Neuronal stem cell (in vitro differentiated cells): ENCODE measurements at places on chromosomes 16 and 17.

GRCh38 chr17:35747540-35748017 is 5.5 kb downstream of the GAS2L2 start:
- peak; percentile 71 for DNase-seq

GRCh38 chr17:47253541-47254402 is at the start of gene ITGB3:
ITGB3 (plus strand) TSS chr17:47253827; CDS start chr17:47253862, 35 bp downstream.
- DNase-seq = peak; percentile 65

DNA sequence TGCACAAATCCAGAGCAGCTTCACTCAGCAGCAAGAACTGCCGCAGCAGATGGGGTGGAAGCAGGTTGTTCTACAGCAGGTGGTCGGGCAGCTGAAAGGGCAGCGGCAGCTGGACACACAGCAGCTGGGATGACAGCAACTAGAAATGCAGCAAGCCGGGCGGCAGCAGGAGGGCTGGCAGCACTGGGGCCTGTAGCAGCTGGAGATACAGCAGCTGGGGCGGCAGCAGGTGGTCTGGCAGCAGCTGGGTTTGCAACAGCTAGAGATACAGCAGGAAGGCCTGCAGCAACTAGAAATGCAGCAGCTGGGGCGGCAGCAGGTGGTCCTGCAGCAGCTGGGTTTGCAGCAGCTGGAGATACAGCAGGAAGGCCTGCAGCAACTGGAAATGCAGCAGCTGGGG is 460 bp downstream of the KRTAP4-3 start:
- no peak for DNase-seq

- DNase-seq = no peak
These were observed 22.6 kb downstream of the SLC39A11 start for GRCh38 chr17:73069841-73070240.

DNA sequence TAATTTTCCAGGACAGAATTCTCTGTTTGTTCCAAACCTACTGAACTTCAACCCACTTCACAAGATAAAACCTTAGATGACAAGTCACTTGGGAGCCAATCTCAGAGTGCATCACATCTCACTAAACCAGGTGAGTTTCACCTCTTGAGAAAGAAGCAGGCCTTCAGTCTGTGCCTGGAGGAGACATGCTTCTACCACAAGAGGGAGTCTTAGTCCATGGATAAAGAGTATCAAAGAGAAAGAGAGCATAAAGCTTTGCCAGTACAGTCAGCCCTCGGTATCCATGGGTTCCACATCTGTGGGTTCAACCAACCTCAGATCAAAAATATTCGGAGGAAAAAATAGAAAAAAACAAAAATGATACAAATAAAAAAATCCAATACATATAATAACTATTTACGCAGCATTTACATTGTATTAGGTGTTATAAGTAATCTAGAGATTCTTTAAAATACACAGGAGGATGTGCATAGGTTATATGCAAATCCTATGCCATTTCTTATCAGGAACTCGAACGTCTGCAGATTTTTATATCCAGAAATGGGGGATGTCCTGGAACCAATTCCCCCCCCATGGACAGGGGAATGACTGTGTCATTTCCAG is 37.7 kb downstream of the DUSP14 start:
- peak; percentile 14 for DNase-seq

DNA sequence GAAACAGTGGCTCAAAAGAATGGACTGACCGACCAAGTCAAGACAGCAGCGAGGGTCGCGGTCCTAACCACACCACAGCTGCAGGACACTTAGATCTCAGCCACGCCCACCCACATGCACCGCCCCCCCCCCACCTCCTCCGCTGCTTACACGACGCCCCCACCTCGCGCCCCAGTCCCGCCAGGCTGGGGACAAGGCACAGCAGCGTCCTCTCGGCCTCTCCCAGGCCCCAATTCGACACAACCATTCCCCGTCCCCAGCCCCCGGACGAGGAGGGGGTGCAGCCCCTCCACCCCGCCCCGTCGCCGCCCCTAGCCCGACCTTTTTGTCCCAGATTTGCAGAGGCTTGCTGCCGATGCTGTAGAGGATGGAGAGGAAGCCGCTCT is 477 bp downstream of the CFAP20 start:
- no peak for DNase-seq

DNA sequence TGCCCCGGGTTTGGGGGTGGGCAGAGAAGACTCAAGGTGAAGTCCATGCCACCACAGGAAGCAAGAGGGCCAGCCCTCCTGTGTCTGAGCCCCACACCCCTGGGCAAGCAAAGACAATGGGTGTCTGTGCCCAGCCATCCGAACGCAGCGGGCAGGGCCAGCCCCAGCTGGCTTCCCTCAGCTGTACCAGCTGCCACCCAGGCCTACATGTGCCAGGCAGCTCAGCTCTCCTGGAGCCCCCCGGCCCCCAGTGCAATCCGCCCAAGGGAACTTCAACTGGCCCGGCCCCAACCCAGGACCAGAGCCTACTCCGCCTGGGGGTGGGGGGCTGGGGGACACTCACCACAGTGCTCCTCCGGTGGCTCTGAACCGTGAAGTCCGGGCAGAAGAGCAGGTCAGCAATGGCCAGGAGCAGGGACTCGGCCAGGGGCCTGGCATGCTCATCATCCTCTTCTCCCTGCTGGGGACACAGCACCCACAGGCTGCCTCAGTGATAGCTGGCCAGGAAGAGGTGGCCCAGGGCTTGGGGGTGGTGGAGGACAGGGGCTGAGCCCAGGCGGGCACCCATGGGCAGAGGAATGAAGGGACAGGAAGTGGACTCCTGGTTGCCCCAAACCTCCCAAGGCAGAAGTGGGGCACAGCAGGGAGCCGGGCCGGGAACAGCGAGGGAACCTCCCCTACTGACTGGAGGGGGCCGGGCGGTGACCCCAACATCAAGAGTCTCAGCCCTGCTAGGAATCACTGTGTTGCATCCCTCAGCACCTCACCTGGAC is 9.8 kb downstream of the HID1 start:
- no peak for DNase-seq

DNA sequence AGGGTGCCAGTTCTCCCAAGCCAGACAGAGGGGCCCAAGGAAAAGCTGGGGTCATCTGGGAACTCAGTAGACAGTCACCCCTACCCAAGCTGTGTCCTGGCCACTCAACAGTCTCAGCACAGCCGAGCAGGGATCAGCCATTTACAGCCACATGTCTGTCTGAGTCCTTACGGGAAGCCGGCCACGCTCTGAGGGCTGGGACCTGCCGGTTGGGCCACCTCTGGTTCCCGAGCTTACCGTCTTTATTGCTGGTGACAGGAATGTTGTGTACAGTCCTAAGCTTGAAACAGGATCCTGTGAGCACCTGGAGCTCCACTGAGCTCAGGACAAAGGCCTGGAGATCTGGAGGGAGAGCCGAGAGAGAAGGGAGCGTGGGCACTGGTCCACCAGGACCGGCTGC is 59.8 kb downstream of the TIMM22 start:
- no peak for DNase-seq

- no peak for DNase-seq
These were observed 38.7 kb upstream of the STH start for GRCh38 chr17:45960311-45960710.

DNA sequence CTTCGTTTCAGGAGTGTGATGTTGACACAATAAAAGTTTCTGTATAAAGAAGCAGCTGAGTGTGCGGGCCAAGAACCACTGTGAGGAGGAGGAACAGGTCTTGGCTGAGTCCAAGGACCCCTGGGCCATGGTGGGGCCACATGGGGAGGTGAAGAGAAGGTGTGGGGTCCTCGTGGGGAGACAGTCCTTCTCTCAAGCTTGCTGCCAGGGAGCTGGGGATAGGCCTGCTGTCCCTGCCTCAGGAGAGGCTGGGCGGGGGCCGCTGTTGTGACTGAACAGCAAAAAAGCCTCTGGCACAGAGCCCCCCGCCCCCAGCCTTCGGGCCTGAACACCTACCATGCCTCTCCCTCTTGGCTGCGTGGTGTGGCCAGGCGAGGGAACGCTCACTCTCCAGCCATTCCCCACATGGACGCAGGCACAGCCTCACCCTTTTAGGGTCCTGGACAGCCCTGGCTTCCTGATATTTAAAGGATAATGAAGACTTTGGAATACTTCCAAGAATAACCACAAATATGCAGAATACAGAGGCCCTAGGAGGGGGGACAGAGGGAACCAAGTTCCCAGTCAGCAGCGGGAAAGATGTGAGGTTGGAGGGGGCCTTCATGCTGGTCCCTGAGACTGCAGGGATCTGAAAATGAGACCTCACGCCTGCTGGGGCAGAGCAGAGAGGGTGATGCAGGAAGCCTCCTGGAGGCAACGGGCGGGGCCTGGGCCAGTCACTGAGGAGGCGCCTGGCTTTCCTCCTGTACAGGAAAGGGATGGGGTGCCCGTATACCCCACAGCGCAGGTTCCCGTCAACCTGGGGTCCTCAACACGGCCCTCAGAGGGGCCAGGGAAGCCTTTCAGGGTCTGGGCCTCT is 100.0 kb upstream of the CREBBP start:
- DNase-seq = no peak

DNA sequence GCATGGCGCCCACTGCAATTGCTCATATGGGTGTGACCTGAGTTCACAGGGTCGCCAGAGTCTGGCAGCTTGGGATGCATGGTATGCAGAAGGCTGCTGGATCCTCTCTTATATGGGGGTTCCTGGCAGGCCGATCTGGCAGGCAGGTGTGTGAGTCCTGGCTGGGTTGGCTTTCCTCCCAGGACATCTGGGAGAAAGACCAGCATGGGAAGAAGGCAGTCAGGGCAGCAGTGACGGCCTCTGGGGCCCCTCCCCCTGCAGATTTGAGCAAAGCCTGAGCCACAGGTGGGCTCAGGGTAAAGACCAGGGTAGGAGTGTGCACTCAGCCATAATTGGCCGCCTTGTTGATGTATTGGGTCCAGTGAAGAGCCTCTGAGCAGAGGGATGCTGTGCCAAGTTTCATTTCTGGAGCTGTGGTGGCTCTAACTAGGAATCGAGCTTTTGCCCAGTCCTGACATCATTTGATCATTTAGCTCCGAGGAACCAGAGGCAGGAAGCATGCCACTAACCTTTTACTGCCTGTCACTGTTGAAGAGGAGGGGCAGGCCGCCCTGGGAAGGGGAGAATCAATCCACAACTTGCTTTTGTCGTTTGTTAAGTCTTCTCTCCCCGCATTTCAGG is 174.3 kb downstream of the CCDC182 start:
- no peak for DNase-seq

DNA sequence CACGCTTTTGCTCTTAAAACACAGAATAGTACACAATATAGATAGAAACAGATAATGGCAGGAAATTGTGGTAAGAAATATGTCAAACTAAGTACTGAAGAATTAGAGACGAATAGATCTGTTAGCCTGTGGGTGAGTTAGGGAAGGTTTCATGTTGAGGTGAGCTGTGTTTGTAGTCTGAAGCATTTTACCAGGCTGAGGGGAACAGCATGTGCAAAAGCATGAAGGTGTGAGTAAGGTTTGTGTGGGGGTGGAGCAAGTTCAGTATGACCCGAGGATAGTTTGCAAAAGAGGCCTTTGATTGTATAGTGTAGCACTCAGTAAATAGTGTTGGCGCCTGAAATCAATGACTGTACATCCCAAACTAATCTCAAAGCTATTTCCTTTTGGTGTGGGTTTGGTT is 13.8 kb downstream of the IGSF6 start:
- DNase-seq = no peak

DNA sequence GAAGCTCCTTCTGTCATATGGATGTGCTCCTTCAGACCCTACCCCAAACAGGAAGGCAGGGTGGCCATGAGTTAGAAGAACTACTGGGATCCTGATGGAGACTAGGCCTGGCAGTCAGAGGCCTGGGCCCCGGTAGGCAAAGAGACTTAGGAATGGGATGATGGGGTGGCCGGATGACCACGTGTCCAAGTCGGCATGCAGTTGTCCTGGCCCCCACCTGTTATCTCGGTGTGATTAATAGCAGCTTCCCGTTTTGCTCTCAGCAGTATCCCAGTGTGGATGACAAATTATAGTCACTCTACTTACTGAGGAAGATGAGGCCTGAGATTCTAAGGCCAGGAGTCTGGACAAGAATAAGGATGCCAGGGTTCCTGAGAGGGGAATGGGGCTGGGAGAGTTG is 1.5 kb downstream of the TNFSF12 start:
- no peak for DNase-seq

GRCh38 chr17:64001091-64001579 is 3.0 kb downstream of the PRR29 start:
- DNase-seq = no peak

- no peak for DNase-seq
These were observed 371.9 kb downstream of the HS3ST3B1 start for GRCh38 chr17:14672830-14673229.

GRCh38 chr17:46771561-46772474 is 46.7 kb downstream of the WNT3 start:
- peak; percentile 59 for DNase-seq

GRCh38 chr17:28327031-28327607 is 8.1 kb downstream of the TMEM97 start:
- no peak for DNase-seq

GRCh38 chr16:2783581-2784357 is 3.6 kb downstream of the PRSS33 start:
- no peak for DNase-seq

DNA sequence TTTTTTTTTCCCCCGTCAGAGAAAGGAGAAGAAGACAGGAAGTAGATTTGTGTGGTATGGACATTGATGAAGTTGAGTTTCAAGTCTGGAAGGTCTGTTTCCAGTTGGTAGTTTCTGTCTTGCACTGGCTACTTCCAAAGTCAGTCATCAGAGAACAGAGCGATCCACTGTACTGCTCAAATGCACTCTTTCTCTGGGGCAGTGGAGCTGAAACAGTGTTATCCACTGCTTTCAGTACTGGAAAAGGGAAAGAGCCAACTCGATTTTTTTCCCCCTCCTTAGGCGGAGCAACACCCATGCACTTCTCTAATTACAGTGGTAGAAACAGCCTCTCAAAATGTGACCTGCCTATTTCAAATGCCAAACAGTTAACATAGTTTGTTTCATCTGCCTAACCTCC is 7.4 kb downstream of the PRKCA start:
- no peak for DNase-seq

DNA sequence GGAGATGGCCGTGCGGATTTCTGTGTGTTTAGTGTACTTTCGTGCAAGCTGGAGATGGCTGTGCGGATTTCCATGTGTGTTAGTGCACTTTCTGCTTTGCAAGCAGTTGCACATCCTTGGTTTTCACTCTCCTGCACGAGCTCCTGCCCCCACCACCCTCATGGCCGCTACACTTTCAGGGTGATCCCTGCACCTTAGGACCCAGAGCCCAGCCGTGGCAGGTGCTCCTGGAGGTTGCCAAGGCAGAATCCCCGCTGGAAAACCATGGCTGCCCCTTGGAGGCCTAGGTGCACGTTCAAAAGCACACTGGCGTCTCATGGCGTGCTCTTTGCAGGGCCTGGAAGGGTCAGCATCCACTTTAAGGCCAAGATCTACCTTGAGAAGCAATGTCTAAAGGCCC is 311.0 kb upstream of the TNRC6C start:
- DNase-seq = no peak

DNA sequence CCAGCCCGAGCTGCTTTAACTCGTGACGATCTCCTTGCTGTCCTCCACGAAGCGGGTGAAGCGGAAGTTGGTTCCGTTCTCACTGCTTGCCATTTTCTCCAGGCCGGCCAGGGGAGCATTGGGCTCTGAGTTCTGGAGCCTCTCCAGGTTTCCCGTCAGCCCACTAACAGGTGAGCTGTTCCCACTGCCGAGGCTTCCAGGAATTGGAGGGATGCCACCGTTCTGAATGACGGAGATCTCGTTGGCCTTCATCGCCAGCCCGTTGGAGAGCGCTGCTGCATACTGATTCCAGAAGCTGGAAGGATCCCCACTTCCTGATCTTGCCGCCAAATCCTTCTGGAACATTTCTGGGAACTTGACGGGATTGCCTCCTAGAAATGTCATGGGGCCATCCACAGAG is 14.0 kb downstream of the SALL1 start:
- DNase-seq = no peak
